Fibroblast of skin of back (primary cell): ENCODE measurements at places on chromosomes 4 and X.
A peak's percentile ranks its signal among the peaks of the same experiment; 100 is the strongest.

- peak; percentile 56 for DNase-seq
Observed at GRCh38 chr4:11741190-11741652, 312.5 kb upstream of the HS3ST1 start.

GRCh38 chr4:7506119-7506518 is 71.4 kb upstream of the PSAPL1 start:
- DNase-seq, result no peak

GRCh38 chr4:8294036-8294435 is 24.5 kb downstream of the HTRA3 start:
- no peak for DNase-seq

DNA sequence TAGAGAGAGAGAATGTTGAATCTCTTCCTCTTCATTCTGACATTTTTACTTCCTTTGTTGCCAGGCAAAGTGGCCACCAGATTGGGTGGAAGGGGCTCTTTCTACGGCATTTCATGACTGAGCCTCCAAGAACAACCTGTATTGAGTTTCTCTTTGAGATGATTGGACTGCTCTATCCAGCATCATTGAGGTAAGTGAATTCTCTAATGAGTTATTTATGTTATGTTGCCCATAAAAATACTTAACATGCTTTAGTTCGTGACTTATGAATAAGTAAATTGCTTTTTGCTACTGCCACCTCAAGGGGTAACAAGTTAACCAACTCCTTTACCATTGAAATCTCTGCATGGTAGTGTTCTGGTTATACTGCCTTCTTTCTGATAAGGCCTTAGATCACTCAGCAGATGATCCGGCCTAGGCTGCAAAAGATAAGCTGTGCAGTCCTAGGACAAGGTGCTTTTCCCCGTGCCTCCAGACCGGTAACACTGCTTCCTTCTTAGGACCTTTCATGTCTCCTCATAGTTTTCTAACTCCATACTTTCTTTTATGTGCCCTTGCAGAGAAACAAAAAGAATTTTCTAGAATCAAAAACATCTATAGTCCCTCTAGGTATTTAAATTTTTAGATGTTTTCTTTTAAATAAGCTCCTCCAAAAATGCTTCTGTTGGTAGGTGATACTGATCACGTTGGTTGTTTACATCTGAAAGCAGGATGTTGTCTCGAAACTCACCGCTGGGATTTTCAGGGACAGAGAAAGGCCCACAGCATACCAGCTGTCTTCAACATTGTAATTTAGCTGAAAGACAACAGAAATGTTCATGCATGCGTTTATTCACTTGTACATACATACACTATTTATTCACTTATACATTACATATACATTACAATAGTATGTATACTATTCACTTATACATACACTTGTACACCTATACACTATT is 157.1 kb upstream of the RBPJ start:
- DNase-seq, result no peak

- peak; percentile 39 for DNase-seq
Observed at GRCh38 chr4:30903502-30904214, 183.5 kb downstream of the PCDH7 start.

GRCh38 chr4:19675172-19675811 is 576.4 kb upstream of the SLIT2 start:
- DNase-seq, result peak; percentile 52

- DNase-seq, result peak; percentile 36
Observed at GRCh38 chrX:132270699-132271098, 51.5 kb upstream of the RAP2C start.

- DNase-seq, result peak; percentile 44
Observed at GRCh38 chrX:112651766-112652165, 28.0 kb downstream of the LHFPL1 start.

DNA sequence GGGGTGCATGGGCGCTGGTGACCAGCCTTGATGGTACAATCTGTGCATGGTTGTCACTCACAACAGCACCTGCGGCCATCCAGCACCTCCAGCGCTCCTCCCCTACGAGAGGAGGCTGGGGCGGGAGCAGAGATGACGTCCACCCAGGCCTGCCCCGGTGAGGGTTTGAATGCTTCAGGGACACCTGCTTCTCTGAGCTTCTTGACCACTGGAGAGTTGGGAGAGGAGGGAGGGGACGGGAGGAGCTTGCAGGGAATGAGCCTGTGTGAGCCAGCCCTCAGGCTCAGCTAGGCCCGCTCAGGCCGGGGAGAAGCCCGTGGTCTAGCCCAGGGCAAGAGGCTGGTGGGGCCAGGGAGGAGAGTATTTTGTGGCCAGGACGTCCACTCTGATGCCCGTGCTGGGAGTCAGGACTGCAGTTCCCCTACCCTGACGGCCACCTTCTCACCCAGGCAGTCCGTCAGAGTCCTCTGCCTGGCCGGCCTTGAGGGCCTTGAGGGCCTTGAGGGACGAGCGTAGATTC is 59.2 kb downstream of the CPZ start:
- DNase-seq, result no peak

DNA sequence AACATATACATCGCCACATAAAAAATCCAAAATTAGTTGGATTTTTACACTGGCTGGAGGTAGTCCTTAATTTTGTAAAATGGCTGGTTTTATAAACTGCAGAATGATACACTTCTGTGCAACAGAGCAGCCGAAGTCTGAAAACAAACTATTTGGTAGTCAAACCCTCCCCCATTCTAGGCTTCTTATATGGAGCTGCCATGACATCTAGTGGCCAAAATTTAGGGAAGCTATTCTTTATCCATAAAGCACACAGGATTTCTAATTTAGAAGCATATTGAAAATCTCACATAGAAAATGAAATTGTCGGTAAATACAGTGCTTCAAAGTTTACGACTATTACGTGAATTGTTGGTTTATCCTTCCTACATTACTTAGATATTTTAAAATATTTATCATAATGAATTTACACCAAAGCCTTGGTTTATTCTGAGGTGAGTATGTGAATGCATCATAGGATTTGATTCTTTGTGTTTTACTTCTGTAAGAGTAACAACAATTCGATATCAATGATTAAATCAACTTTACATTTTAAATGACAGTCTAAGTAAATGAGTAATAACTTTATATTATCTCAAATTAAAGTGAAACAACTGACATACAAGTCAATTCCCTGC is 113.4 kb upstream of the FAM241A start:
- peak; percentile 56 for DNase-seq

DNA sequence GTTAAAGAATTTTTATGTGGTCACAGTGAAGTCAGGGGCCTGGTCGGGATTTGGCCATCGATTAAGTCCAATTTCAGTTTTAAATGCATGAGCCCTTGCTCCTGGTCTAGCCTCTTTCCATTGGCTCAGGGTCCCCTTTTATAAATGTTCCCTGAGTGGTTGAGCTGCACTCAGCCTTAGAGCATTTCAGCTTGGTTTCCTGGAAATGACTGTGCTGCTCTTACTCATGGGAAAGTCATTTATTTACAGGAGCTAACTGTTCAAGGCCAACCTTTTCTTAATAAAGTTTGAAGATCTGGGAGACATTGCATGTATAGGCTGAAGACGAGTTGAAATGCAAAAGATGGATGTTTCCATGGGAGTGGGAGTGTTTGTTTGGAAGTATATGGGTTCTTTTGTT is 98.8 kb upstream of the CLNK start:
- peak; percentile 89 for DNase-seq

- no peak for DNase-seq
Observed at GRCh38 chrX:9166584-9166944, 132.6 kb upstream of the FAM9B start.

DNA sequence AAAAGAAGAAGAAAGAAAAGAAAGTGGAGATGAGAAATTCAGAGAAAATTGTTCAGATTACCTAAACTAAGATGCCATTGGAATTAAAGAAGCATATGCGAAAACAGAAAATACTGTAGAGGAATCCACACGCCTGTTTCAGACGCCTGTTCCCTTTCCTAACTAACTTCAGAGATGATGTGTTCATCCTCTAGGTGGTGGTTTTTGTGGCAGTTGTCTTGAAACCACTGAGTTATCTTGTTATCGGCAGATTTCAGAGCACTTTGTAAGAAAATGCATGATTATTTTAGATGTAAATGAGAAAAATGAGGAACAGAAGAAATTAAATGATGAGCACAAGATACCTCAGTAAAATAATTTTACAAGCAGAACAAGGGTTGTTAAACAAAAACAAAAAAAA is 48.3 kb downstream of the FUNDC1 start:
- DNase-seq, result no peak

- no peak for DNase-seq
Observed at GRCh38 chrX:137575596-137576255, 9.8 kb downstream of the ZIC3 start.

GRCh38 chr4:47543331-47543730 is 58.3 kb downstream of the ATP10D start:
- DNase-seq, result no peak

- DNase-seq, result no peak
Observed at GRCh38 chrX:20322887-20323286, 56.2 kb upstream of the RPS6KA3 start.

DNA sequence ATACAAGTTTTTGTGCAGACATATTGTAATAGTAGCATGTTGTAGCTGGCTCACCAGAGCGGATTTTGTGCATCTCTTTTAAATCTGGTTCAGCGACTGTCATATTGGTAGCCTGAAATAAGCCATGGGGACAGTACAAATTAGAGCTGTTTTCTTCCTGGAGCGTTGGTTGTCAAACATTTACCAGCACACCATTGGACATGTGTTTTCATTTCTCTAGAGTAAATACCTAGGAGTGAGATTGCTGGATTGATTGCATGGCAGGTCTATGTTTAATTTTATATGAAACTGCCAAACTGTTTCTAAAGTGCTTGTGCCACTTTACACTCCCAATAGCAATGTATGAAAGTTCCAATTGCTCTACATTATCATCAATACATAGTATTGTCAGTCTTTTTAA is 2.6 kb upstream of the ARAF start:
- DNase-seq, result no peak

DNA sequence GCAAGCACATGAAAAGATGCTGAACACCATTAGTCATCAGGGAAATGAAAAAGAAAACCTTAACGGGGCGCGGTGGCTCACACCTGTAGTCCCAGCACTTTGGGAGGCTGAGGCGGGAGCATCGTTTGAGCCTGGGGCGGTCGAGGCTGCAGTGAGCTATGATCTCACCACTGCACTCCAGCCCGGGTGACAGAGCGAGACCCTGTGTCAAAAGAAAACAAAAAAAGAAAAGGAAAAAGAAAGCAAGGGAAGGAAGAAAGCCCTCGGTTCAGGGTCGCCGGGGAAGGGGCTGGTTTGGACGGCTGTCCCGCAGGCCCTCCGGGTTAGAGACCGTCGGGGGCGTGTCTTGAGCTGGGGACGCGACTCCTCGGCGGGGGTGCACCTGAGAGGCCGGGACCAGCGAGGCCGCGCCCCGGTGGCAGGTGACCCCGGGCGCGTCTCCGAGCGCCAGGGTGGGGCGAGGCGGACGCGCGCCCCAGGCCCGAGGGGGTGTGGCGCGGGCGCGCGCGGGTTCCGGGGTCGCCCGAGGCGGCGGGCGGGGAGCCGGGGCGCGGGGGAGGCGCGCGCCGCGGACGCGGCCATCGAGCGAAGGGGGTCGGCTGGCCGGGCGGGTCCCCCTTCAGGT is 478 bp upstream of the PLXNA3 start:
- peak; percentile 6 for DNase-seq

GRCh38 chr4:140293979-140294378 is 79.5 kb upstream of the SCOC start:
- no peak for DNase-seq

GRCh38 chrX:47311932-47312774 is 58.2 kb upstream of the ZNF157 start:
- DNase-seq, result peak; percentile 65

GRCh38 chr4:126969360-126970235 is 663.2 kb upstream of the INTU start:
- peak; percentile 24 for DNase-seq

DNA sequence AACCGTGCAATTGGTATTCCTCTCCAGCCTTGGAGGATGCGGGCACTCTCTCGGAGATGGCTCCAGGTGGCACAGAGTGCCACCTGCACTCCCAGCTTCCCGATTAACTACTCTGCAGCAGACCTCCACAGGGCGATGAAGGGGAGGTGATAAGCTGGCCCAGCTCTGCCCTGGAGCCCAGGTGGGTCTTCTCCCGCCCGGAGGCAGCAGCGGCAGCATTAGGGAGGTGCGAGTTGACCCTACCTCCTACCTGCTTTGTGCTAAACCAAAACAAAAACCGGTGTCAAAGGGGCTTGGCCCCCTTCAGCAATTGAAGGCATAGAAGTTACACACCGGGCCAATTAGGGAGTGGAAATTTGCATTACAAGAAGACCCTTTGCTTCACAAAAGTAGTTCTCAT is 137.4 kb upstream of the MAMLD1 start:
- DNase-seq, result no peak

- DNase-seq, result no peak
Observed at GRCh38 chr4:129384974-129385373, 289.0 kb downstream of the C4orf33 start.

GRCh38 chr4:3765271-3766035 is 732 bp upstream of the ADRA2C start:
- DNase-seq, result peak; percentile 64

DNA sequence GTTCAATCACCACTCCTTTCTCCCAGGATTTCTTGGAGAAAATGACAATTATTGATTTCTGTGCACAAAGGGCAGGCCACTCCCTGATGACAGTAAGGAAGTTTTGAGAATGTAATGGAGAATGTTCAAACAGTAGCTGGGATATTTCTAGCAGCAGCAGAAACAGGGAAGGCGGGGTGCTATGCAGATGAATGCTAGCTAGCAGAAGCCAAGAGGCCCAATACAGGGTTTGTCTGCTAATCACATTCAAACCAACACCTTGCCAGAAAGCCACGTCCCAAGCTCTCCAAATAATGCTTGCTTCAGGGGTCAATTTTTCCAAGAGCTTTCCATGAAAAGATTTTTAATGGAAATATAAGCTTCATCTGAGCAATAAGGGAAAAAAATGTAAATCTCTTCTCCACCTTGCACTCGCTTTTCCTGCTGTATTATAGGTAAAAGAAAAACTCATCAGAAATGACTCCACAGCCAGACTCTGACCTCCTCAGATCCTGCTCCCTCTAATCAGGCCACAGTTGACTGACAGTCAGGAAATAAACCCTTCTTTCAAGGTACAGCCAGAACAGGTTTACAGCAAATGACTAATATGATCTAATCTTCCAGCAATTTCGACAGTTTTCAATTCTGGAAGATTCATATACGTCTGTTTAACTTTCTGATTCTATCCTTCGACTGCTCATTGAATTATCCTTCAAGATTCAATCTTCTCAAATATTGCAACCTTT is 84.7 kb upstream of the PCDH19 start:
- DNase-seq, result no peak
